ENCODE measurements at places on chromosomes 2 and 18.

GRCh38 chr2:72394541-72395070, 246.9 kb upstream of the CYP26B1 start:
- no peak for DNase-seq

- no peak for DNase-seq
Observed at GRCh38 chr2:47675196-47675825, 107.6 kb upstream of the MSH6 start.

- DNase-seq = no peak
Observed at GRCh38 chr18:75220551-75221355, 10.2 kb downstream of the TSHZ1 start.

DNA sequence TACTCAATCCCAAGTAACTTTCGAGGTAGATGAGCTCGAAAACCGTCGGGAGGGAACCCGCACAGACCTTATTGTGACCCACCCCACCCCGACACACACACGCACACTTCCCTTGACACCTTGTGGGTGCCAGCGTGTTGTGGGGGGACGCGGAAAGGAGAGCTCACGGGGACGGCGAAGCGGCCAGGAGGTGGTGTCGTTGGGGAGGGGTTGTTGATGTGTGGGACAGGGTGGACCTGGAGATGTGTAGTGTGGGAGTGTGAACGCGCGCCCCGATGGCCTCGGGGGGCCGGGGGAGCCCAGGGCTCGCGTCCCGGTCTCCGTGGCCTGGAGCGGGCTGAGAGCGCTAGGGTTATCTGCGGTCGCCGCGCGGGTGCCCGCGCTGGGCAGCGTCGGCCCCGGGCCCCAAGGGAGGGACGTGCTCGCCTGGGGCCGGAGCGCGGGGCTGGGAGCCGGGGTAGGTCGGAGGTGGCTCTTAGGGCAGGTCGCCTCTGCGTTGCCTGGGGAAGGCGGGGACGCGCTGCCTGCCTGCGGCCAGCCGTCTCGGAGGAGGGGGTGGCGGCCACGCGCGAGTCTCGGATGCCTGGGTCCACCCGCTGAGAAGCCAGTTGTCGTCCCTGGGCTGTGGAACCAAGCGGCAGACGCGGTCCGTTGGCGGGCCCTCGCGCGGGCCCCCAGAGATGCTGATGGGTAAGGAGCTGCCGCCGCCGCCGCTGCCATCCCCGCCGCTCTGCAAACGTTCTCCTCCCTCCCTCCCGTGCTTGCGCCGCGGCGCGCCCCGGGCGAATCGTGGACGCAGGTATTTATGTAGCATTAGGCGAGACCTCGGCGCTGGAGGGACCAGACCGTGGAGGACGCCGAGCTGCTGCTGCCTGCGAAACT, 1.6 kb downstream of the KLHL29 start:
- DNase-seq = no peak

GRCh38 chr18:28005164-28005563, 171.8 kb downstream of the CDH2 start:
- DNase-seq = no peak

DNA sequence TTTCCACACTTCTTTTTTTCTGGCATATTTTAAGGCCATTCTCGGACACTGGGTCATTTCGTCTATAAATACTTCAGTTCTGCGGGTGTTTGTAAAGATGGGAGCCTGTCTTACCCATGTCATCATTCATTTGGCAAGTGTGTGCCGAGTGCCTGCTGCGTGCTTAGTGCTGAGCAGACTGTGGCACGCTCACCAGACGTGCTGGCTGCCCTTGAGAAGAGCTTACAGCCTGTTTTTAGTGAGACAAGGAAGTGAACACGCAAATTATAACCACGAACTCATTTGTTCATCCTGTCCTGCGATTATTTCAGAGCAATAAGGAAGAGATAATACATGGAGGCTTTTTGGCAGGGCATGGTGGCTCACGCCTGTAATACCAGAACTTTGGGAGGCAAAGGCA, 10.4 kb upstream of the STON1 start:
- DNase-seq = no peak

GRCh38 chr18:56903686-56904085, 243.2 kb upstream of the BOD1L2 start:
- no peak for DNase-seq

DNA sequence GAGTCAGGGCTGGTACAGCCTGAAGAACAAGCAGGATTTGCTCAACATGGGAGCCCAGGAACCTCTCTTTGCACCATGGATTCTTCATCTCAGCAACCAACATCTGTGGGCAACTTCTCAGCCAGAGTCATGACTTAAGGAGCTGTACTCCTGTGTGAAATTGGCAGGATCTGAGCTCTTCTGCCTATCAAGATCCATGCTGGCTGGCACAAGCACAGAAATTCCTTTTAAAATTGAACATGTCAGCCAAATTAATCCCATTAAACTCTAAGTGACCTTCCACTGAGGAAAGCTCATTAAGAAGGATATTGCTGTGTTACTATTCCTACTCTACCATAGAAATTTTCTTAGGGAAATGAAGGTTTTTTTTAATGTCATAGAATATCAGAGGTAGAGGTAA, 110.5 kb upstream of the SCG2 start:
- DNase-seq = no peak

All from T-helper 9 cell (primary cell).